ENCODE measurements at places on chromosomes 7 and 10. TPM values are rescaled to one million over a fixed set of nuclear protein-coding genes. Genes with fewer than 3 reads are reported as not detected.

The SLC26A3 gene
- total RNA-seq: 0.81 TPM

DNA sequence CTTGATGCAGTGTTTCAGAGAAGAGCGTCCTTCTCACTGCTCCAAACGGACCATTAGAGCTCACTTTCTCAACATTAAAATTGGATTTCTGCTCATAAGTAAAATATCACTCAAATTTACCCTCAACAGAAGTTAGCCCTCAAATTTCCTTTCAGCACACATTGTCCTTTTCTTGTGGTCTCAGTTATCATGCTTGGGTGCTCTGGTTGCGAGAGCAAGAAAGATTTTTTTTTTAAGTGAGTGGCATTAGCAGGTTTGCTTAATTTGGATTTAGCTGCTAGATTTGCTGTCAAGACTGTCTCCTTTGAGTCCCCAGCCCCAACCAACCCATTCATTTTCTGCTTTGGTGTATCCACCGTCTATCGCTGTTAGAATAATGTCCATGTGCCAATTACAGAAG lies 2.6 kb upstream of the CH25H start:
- no peak for ATAC-seq

The AKR1C8 gene
- total RNA-seq: not detected

- peak; percentile 35 for ATAC-seq
Measured at GRCh38 chr10:11178606-11179515, 161.2 kb downstream of the CELF2 start.

The SFRP4 gene
- total RNA-seq: 1.4 TPM

The SORCS1 gene
- total RNA-seq: 18.6 TPM

DNA sequence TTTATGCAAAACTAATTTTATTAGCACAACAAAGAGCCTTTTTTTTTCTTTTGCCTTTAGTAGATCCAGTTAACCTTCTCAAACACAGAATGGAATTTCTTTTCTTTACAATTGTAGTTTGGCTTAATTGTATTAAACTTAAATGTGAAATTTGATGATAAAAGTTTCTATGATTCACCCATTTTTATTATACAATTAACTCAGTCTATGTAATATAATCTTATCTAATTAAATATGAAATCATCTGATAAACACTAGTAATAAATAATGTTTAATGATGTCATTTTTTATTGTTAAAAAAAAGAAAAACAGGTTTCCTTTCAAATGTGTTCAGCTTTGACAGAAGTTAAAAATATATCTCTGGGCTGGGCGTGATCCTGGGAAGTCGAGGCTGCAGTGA lies 559.1 kb downstream of the PHTF2 start:
- no peak for ATAC-seq

DNA sequence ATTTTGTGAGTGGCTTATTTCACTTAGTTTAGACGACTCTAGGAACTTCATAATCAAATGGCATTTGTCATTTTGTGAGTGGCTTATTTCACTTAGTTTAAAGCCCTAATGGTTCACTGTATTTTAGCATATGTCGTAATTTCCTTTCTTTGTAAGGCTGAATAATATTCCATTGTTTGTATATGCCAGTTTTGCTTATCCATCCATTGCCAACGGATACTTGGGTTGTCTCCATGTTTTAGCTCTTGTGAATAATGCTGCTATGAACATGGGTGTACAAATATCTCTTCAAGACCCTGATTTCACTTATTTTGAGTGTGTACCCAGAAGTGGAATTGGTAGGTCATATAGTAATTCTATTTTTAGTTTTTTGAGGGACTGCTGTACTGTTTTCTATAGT lies 31.8 kb downstream of the DOCK1 start:
- ATAC-seq: no peak

GRCh38 chr10:125940515-125940914 lies 44.2 kb downstream of the FANK1 start:
- no peak for ATAC-seq

GRCh38 chr10:35040760-35041501 lies 49.2 kb downstream of the CUL2 start:
- no peak for ATAC-seq

DNA sequence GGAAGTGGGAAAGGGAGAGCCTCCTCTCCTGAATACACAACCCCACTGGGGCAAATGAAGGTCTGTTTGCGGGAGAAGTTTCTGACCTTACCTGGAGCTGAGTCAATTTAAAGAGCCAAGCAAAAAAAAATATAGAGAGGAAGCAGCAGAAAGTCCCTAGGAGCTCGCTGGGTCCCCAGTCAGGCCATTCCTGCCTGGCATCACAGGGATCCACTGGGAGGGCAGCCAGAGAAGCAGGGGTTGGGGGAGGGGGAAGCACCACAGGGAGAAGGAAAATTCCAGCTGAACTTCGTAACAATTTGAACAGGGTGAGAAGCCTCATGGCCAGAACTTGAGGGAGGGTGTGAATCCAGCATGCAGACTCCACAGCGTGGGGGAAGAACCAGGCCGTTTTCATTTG lies 298.7 kb downstream of the LRRTM3 start:
- ATAC-seq: no peak

The CRHR2 gene
- 0.15 TPM for total RNA-seq

DNA sequence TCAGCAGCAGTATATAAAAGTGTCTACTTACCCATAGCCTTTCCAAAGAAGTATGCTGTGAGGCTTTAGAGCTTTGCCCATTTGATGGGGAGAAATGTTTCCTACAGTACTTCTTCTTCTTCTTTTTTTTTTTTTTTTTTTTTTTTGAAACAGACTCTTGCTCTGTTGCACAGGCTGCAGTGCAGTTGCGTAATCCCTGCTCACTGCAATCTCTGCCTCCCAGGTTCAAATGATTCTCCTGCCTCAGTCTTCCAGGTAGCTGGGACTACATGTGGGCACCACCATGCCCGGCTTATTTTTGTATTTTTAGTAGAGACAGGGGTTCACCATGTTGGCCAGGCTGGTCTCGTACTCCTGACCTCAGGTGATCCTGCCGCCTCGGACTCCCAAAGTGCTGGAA lies 101.7 kb upstream of the TMEM26 start:
- ATAC-seq: no peak

The CYP2C19 gene
- 0.89 TPM for total RNA-seq

The ITIH5 gene
- total RNA-seq: 66.8 TPM
